ENCODE measurements at places on chromosomes 1 and 21.

DNA sequence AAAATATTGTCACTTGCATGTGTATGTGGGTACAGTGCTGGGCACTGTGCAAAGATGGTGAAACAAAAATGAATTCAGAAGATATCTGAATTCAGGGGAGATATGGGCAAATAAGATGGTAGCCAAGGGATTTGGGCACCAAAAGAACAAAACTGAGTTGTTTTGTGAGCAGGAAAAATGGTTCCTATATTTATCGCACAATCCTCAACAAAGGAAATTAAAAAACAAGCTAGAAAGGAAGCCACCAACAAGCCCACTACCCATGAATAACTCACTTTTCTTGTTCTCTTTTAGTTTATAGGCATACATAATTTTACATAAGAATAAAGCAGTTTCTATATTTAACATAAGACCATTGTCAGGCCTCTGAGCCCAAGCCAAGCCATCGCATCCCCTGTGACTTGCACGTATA is 40.7 kb upstream of the VASH2 start:
- no peak for DNase-seq

- DNase-seq = no peak
These were observed 98.7 kb downstream of the PCBP3 start for GRCh38 chr21:45742247-45742646.

DNA sequence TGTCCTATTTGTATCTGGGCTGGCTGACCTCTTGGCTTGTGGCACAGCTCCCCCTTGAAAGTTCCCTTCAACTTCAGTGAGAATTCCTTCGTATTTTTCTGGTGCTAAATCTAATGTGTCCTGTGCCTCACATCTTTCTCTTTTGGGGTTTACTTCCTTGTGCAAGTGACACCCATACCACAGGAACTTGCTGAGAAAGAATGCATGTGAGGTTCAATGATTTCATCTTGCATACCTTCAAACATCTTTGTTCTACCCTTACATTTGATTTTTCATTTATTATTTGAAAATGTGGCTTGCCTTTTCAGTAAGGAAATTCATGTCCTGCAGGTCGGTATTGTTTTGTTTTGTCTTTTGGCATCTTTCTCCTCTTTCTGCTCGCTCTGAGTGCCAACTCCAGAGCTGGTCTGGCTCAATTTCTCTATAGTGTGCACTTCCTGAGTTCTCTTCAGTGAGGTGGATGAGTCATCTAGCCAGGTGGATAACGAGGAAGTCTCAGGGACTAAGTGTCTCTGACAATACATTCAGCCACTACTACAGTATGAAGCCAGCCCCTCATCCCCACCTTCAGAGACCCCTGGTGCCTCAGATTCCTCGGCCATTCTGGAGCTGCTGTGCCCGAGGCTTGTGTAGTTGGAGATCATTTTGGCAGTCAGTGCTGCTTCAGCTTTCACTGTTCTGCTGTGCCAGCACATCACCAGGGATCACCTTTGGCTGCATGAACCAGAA is 59.5 kb downstream of the RIPK4 start:
- no peak for DNase-seq

GRCh38 chr1:235806123-235806522 is 60.6 kb downstream of the LYST start:
- DNase-seq = no peak

DNA sequence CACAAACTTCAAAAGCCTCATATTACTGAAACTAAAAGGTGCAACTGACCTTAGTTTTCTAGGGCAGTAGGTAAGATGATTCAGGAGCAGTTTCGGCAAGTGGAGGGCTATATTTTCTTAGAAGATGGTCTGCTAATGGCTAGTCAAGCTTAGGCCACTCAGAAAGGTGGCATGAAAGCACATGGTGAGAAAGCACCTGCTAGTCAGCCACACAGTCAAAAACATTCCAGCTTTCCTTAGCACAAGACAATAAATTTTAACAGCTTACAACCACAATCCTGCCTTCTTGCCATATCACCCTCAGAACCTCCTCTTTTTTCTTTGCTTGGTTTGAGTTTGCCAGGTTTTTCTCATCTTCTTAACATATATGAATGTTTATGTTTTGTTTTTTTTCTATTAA is 81.1 kb upstream of the SLFNL1 start:
- DNase-seq = no peak

DNA sequence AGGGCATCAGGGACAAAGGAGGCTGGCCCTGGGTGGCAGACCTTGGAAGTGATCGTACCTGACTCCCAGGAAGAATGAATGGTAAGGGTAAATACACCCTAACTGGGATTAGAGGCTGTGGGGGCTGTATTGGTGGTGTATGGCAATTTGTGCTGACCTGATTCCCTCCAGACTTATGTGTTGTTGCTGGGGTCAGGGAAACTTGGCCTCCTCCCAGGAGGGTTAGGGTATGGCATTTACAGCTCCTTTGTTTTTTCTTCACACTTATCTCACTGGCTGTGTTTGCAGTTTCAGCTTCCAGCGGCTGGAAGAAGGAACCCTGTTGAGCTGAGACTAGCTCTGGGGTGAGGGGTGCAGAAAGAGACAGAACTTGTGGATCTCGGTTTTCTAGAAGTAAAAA is 8.2 kb downstream of the VANGL1 start:
- DNase-seq = no peak

GRCh38 chr1:227544067-227545050 is 19.0 kb upstream of the ZNF678 start:
- no peak for DNase-seq

DNA sequence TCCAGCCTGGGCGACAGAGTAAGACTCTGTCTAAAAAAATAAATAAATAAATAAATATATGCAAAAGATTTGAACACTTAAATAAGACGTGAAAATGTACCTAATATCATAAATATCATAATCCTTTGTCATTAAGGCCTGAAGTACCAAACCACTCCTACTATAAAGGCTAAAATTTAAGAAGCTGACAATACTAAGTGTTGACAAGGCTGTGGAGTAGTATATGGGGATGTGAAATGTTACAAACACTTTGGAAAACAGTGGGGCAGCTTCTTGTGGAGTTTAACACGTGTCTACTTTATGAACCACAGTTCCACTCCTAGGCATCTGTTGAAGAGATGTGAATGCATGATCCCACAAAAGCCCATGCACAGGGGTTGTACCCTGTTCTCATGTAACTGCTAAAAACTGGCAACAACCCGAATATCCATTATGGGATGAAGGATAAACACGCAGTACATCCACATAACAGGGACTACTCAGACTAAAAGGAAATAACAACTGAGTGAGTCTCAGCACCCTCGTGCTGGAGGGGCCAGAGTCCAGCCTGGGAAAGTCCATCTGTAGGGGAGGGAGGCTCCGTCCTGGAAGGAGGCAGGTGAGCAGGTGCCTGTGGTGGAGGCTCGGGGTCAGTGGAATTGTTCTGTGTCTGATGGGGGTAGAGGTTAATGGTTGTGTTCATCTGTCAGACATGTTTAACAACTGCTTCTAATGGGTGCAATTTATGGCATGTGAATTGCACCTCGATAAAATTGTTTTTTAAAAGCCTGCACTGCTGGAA is 6.7 kb upstream of the SLC19A1 start:
- no peak for DNase-seq

DNA sequence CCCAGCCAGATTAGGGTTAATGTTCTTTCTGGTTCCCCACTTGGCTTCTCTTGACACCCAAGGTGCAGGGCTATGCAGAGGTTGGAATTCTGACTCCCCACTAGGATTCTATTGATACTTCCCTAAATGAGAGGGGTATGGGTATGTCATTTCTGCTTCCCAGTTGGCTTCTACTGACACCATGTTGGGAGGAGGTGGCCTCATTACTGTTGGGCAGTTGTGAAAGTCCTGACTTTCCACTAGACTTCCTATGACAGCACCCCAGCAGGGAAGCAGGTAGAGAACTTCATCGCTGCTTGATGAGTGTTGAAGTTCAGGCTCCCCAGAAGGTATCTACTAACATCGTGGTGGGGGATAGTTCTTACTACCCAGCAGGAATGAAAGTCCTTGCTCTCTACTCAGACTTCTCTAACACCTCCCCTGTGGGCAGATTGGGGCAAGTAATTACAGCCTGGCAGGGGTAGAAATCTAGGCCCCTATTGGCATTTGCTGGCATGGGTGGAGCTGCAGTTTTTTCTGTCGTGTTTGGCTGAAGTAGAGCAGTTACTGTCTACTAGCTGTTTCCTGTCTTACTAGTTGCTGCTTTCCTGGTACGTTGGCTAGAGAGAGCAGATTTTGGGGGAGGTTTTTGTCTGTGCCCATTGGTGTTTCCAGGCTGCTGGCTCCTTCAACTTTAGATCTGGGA is 41.5 kb downstream of the ZYG11B start:
- DNase-seq = no peak

DNA sequence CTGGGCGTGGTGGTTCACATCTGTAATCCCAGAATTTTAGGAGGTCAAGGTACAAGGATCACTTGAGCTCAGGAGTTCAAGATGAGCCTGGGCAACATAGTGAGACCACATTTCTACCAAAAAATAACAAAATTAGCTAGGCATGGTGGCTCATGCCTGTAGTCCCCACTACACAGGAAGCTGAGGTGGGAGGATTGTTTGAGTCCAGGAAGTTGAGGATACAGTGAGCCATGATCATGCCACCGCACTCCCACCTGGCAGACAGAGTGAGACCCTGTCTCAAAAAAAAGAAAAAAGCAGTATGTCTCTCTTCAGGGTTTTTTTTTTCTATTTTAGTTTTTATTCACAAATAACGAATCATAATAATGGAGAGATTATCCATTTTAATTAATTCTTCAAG is 233.7 kb upstream of the DMRTA2 start:
- DNase-seq = no peak

GRCh38 chr1:72946903-72947499 is 664.7 kb upstream of the NEGR1 start:
- no peak for DNase-seq

DNA sequence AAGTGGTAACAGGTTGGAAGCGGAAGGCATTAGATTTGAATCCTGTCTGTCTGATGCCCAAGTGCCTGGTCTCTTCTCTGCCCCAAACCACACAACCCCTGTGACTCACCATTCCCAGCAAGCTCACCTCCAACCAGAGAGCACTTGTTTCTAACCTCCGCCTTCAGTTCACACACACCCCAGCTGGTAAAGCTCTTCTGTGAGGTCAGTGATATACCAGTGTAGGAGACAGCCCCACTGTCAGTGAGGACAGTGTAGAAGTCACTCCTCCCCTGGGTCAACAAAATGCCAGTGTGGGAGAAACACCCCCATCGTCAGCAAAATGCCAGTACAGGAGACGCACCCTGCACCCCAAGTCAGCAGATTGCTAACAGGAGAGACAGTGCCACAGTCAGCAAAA is 2.6 kb downstream of the RIMS3 start:
- no peak for DNase-seq

GRCh38 chr1:162248854-162249535 is 127.7 kb downstream of the SPATA46 start:
- no peak for DNase-seq

- DNase-seq = no peak
These were observed 25.2 kb downstream of the MAPKAPK2 start for GRCh38 chr1:206709772-206710459.

DNA sequence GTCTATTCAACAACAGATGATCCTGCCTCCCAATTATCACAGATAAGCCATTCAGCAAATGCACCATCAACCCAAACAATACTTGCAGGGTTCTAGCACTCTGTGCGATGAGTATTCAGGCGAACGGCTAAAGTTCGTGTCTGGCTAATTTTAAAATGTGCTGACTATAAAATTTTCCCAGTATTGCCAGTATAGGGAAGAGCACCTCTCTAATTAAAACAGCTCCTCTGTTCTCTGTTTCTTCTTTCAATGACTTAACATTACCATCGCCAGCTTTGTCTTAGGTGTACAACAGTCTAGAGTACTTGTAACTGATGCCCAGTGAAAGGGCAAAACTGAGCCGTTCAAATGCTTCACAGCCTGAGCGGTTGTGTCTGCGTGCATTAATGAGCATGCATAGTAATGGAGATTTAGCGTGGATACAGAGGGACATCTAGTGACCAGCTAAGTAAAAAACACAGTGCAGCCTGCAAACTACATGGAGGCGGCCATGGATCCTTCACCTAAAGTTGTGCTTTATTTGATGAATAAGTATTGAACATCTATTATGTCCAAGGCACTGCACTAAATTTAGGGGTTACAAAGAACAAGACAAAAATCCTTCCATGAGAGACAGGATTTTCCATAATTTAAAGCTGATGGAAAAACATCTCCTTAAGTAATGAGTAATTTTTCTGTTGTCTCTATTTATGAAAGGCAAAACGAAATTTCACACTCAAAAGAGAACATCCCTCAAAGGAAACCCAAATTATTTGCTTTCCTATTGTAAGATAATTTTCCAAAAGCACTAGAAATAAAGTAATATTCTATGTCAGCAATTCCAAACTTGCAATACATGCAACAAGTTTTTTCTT is 120.0 kb downstream of the SETD4 start:
- DNase-seq = no peak

- no peak for DNase-seq
These were observed 133.9 kb upstream of the IGSF21 start for GRCh38 chr1:17973694-17974093.

GRCh38 chr1:31576201-31576669 is at the start of gene TINAGL1:
Gene TINAGL1, plus strand, starts transcription at chr1:31576515. Its CDS starts 634 bp downstream, at chr1:31577149.
- no peak for DNase-seq

DNA sequence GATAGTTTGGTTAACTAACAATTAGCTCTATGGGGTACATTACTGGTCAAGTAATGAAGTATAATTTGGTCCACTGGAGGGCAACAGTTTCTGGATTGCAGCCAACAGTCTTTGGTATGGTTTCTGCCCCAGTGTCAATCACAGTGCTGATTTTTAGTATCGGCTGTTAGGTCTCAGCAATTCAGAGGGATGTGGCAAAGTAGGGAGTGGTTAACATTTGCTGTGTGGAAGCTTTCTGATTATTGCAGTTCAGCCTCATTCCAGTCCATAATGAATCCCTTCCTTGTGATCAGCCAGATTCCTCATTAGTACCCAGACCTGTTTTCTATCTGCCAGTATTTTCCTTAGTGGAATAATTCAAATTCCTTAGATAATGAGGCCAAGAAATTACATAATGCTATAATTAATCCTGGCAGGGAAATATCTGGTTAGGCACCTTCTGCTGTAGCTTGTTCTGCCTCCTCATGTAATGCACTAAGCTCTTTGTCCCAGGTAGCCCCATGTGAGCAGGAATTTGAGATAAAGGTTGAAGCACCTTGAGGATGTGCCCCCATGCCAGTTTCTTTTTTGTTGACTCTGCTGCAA is 14.0 kb downstream of the F3 start:
- DNase-seq = no peak

DNA sequence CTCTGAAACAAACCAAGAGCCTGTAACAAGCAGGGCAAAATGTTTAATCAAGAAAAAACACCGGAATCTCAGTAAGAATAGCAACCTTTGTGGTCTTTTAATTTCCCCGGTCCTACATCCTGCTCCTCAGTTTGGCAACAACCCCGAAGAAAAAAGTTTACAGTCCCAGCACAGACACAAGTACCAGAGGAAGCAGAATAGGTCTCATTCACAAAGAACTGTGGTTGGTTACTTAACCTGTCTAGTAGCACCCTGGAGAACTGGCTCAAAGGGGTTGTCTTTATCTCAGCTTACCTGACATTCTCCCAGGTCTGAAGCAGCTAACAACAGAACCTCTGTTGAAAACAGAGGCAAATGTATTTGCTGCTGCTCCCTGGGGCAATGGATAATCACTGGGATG is 399.3 kb downstream of the AJAP1 start:
- no peak for DNase-seq

- DNase-seq = no peak
These were observed 43.3 kb downstream of the SSBP3 start for GRCh38 chr1:54362881-54363340.

GRCh38 chr21:17264182-17264581 is 248.7 kb upstream of the CXADR start:
- no peak for DNase-seq

- DNase-seq = no peak
These were observed 49.0 kb upstream of the CLIC4 start for GRCh38 chr1:24696041-24696755.
